ENCODE measurements at places on chromosomes 6 and 20. TPM values are rescaled to one million over a fixed set of nuclear protein-coding genes. Genes with fewer than 3 reads are reported as not detected.

GRCh38 chr20:64090165-64090564 is 6.0 kb upstream of the LKAAEAR1 start:
- no peaks in the 10 kb centered on the region for H3K4me1 ChIP-seq
- no peaks in the 10 kb centered on the region for H3K36me3 ChIP-seq
- H3K27ac ChIP-seq = no peak overlapping the region
- DNase-seq = no peak

DNA sequence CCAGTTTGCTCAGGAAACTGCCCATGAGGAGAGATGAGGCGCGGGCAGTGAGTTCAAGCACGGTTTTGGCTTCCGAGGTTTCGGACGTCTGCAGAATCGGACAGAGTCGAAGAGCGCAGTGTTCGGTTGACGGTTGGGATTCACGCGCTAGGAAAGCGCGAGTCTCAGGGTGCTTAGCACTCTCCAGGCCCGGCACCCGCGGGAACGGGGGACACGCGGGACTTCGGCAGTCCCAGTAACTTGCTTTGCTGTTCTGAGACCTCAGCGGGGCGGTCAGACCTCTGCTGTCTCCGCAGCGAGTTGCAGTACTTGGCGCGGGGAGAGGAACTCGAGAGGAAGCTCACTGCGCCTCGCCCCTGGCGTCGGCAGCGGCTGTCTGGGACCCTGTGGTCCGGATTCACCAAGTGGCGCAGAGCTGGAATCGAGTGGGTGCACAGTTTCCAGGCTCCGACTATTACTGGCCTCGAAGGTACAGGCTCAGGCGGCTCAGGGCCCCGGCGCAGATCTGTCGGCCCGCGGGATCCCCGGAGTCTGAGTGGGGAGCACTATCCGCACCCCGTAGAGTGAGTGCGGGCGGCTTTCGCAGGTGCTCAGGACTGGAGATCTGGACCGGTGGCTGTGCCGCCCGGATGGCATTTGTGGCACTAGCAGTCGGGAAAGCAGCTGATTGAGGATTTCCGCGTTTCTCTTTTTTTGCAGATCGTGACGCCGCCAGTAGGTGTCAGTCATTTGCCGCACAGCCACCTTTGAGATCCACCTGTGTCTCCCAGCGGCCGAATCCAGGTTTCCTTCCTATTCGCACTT is at the start of gene POM121L2:
TSS of gene POM121L2 (minus strand) at position 128 of the 804 bp plus-strand sequence. CDS start at position 25, 103 bp downstream.
- no peaks in the 10 kb centered on the region for H3K36me3 ChIP-seq
- peak; percentile 46 for DNase-seq
- H3K4me1 ChIP-seq = peaks cover 12% of the 10 kb centered on the region
- H3K27me3 ChIP-seq = peaks cover 54% of the 10 kb centered on the region

DNA sequence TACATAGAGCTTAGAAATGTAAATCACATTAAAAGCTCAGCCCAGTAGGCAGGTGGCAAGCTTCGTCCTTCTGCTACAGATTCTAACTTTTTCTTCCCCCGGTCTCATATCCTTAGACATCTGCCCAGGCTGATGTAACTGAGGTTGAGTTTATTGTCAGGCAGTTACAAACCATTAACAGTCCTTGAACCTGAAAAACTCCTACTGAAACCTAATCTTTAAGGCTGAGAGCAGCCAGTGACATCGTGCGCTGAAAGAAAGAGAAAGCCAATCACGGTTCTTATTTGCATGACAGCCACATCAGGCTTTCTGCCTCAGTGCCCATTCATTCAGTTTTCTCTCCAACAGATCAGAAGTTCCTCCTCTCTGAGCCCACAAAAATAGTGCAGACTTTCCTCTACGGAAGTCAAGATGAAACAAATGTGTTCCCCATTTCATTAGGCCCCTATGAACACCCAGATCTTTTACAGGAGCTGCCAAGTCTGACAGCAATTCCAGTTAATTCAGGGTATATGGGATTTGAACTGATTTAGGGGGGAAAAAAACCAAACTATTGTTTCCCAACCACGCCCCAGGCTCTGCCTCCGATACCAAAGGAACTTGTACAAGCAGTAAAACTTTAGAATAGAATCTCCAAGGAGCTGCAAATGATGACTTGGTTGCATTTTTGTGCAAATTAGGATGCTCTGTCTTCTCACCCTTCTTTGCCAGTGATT is at the start of gene NHSL1:
TSS of gene NHSL1 (minus strand) at position 192 of the 716 bp plus-strand sequence. CDS start 204 bp downstream, outside the sequence.
- no peaks in the 10 kb centered on the region for H3K27me3 ChIP-seq
- no peaks in the 10 kb centered on the region for H3K36me3 ChIP-seq
- H3K4me3 ChIP-seq = no peak within 1 kb of the TSS
- no peak within 1 kb of the TSS for H3K27ac ChIP-seq
- no peak for DNase-seq

GRCh38 chr6:151380848-151381205 is 10.5 kb downstream of the ZBTB2 start:
- H3K36me3 ChIP-seq = no peaks in the 10 kb centered on the region
- no peaks in the 10 kb centered on the region for H3K4me1 ChIP-seq
- no peaks in the 10 kb centered on the region for H3K27me3 ChIP-seq
- DNase-seq = no peak

DNA sequence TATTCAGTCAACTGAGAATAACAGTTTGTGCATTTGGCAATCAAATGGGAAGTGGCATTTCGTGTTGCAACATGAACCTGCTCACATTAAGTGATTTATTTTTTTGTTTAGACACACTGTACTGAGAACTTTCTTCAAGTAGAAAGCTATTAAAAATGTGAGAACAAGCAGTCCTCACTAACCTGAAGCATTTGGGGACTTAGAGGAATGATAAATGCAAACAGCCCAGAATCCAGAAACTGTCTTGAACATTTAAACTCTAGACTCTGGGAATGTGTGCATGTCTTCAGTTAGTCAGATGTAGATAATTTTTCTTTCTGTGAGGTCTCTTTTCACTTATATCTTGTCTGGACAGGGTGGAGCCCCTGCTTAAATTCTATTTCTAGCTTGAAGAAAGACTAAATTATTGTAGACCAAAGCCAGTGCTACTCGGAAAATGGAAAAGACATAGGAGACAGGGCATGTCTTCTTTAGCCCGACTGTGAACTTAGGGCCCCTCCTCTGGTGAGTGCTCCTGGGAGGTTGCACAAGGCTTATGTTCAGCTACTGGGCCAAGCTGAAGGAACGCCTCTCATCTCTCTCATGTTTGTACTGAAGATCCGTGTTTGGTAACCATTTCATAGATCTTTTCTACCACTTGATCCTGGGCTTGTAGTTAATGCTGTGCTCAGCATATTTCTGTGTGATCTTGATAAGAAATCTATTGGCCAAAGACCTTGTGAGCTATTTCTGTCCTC is 70.1 kb downstream of the SLX4IP start:
- DNase-seq = peak; percentile 48
- H3K27ac ChIP-seq = peak overlapping the region; percentile 75
- no peaks in the 10 kb centered on the region for H3K36me3 ChIP-seq

DNA sequence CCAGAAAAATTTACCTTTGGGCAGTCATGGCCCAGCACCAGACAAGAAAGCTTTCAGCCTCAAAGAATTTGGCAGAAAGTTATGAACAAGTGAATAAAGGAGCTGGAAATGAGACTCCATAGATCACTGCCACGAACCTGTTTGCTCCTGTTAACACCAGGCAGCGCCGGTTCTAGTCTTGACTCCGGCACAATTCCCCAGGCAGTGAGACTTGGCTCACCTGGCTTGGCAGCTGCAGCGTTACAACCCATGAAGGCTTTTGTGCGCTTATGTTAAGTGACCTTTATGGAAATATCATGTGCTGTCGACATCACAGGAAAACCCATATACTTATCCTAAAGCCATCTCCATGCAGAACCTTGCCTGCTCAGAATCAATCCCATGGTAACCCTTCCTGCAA is 22.2 kb upstream of the FOXC1 start:
- no peak overlapping the region for H3K4me3 ChIP-seq
- no peak for DNase-seq
- no peaks in the 10 kb centered on the region for H3K4me1 ChIP-seq
- H3K27me3 ChIP-seq = no peaks in the 10 kb centered on the region
- H3K27ac ChIP-seq = no peak overlapping the region

GRCh38 chr20:49630396-49630951 is 62.5 kb upstream of the PTGIS start:
- no peaks in the 10 kb centered on the region for H3K36me3 ChIP-seq
- no peak for DNase-seq
- H3K4me3 ChIP-seq = no peak overlapping the region
- peaks cover 36% of the 10 kb centered on the region for H3K4me1 ChIP-seq
- H3K27ac ChIP-seq = peak overlapping the region; percentile 65

DNA sequence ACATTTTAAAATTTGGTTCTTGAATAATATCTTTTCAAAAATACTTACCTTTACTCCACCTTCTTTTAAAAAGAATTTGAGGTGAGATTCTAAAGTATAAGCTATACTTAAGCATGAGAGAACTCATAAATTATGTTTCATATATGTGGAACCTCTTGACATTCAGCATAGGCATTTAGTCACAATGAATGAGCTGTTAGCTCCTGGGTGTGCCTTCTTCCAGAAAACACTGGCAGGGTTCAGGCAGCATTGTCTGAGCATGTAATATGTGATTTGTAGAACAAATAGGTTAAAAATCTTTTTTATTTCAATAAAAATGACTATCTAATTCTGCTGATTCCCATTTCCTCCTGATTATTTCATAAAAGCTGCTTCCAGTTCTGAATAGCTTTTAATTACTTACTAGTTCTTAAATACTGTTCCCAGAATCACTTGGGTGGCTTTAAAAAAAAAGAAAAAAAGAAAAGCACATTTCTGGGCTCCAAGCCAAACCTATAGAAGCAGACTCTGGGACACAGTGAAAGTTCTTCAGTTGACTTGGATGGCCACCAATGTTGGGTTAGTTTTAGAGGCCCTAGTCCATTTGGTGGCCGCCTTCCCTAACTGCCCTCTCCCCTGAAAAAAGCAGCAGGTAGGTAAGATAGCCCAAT is 20.2 kb downstream of the RNF8 start:
- H3K27ac ChIP-seq = no peak overlapping the region
- peaks cover 3% of the 10 kb centered on the region for H3K4me1 ChIP-seq
- peaks cover 21% of the 10 kb centered on the region for H3K36me3 ChIP-seq
- DNase-seq = no peak
- no peak overlapping the region for H3K4me3 ChIP-seq

DNA sequence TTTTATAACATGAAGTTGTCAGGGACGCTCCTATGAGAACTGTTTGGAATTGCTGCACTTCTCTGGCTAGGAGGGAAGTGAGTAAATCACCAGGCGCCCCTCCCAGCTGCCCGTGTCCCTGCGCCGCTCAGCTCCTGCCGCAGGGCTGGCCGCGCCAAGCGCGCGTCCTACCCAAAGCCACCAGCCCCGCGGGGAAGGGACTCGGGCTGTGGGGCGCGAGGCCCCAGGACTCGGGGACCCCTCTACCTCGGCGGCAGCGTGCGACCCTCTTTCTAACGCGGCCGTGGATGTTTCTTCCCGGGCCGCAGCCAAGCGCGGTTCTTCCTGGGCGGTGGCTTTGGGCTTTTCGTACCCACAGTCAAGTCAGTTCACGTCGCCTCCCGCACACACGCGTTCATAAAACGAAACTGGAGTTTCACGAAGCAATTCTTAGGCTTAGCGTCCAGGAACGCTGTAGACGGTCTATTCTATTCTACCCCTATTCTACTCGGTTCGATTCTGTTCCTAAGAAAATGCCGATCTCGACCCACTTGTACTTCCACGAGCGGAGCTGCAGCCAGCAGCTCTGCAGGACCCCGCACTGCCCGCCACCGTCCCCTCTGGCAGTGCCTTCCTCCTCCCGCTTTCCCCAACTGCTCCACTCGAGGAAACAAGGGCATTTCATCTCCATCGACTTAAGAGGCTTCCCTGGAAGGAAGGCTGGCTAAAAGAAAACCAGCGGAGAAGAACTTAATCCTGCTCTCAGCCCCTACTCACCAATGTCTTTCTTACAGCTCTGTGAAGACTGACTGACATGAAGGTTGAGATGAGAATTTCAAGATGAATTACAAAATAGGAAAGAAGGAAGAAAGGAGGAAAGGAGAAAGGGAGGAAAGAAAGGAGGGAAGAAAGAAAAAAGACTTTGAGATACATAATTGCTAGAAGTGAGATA is 15.4 kb downstream of the FOXC1 start:
- no peaks in the 10 kb centered on the region for H3K36me3 ChIP-seq
- H3K27ac ChIP-seq = no peak overlapping the region
- peaks cover 3% of the 10 kb centered on the region for H3K27me3 ChIP-seq
- no peaks in the 10 kb centered on the region for H3K4me1 ChIP-seq

DNA sequence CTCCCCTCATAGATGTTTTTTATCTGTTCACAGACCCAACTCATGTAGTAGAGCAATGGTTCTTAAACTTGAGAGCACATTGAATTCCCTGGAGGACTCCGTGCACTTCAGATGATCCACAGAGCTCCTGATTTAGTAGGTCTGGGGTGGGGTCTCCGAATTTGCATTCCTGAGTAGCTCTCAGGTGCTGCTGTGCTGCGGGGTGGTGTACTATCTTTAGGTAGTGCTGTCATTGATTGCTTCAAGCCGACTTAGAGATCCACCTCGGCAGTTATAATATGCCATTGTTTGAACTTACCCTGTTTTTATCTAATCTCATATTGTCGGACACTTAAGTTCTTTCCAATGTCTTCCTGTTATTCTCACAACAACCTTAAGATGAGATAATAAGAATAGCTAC is 45.0 kb downstream of the BMP2 start:
- no peak overlapping the region for H3K4me3 ChIP-seq
- DNase-seq = no peak
- H3K27me3 ChIP-seq = no peaks in the 10 kb centered on the region
- no peaks in the 10 kb centered on the region for H3K4me1 ChIP-seq
- no peaks in the 10 kb centered on the region for H3K36me3 ChIP-seq
- H3K27ac ChIP-seq = no peak overlapping the region

DNA sequence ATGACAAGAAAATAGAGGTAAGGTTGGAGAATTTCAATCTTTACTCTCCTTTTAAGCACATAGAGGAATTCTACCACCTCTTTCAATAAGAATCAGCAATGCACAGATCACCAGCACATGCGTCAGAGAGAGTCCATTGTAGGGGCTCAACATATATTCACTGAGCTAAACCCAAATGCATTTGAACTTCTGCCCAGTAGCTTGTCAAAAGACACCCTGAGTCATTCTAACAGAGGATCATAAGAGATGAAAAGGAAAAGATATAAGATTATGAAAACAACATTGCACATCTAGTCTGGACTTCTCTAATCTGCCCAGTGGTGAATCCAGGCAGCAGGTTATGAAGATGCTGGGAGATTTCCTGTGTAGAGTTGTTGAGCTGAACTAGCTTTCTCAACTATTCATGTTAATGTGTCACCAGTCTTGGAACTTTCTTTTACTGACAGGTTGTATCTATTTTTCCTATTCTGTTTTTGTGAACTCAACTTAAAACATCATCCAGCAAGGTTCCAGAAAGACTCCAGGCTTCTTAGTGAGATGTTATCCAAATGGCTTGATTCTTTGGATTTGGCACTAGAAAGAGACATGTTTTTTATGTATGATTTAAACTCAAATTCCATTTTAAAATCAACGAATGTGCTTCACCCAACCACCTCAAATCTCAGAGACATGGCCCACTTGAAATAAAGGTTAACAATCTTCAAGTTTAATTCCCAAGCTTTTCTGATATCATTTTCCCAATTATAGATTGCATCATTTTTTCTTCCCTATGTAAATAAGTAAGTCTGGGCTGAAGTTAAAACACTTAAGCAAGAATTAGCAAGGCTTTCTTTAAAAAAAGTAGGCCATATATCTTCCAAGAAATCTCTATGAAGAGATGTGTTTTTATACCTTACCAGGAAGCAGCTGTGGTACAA is 89.3 kb downstream of the TSHZ2 start:
- no peaks in the 10 kb centered on the region for H3K36me3 ChIP-seq
- no peak for DNase-seq
- H3K4me3 ChIP-seq = no peak overlapping the region
- no peak overlapping the region for H3K27ac ChIP-seq

The TNFRSF6B gene
- 1.3 TPM for total RNA-seq

The ALDH8A1 gene
- total RNA-seq = 0.63 TPM

The TFAP2A gene
- 0.22 TPM for total RNA-seq

The PRICKLE4 gene
- total RNA-seq = 3.9 TPM
